ENCODE measurements at places on chromosomes 12 and 14.

DNA sequence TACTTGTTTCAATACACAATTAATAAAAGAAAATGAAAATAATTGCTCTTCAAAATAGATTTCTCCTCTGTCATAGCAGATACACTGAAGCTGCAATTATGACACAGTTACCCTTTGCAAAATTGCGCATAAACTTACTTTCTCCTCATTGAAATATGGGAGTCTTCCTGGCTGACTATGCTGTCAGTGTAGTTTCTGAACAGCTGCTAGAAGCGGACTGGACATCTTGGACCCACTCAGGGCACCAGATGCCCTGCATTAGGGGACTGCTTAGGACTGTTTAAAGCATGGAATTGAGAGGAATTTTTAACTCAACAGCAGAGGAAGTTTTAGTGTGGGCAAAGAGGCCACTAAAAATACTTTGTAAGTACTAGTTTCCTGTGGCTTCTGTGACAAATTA, 454.9 kb downstream of the ATP23 start:
- DNase-seq: no peak

- DNase-seq: peak; percentile 87
Measured at GRCh38 chr14:53881161-53881871, 75.3 kb downstream of the BMP4 start.

DNA sequence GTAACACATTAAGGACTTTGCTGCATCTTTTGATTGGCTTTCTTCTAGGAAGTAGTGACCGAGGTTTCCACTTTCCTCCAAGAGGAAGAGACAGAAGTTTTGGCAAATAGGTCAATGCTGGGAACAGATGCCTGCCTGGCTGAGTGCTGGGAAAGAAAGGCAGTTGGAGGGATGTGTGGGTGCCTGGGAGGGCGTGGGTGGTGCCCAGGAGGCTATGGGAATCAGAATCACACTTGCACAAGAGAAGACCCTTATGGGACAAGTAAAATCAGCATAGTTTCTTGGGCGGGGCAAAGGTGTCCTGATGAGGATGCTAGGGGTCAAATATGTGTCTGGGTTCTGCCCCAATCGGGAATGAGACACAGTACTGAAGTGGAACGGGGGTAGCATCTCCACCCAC, 906 bp upstream of the ACADS start:
- no peak for DNase-seq

GRCh38 chr12:99388671-99389195, 258.8 kb upstream of the GARIN6 start:
- DNase-seq: no peak

GRCh38 chr12:51942056-51942455, 9.4 kb upstream of the ACVR1B start:
- DNase-seq: no peak

GRCh38 chr12:75917083-75917482, 114.5 kb downstream of the PHLDA1 start:
- DNase-seq: no peak

DNA sequence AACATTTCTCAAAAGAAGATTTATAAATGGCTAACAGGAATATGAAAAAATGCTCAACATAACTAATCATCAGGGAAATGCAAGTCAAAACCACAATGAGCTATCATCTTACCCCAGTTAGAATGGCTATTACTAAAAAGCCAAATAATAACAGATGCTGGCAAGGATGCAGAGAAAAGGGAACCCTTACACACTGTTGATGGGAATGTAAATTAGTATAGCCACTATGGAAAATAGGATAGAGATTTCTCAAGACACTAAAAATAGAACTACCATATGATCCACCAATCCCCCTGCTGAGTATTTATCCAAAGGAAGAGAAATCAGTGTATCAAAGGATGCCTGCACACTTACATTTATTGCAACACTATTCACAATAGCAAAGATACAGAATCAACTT, 58.3 kb downstream of the GUCY2C start:
- DNase-seq: no peak

DNA sequence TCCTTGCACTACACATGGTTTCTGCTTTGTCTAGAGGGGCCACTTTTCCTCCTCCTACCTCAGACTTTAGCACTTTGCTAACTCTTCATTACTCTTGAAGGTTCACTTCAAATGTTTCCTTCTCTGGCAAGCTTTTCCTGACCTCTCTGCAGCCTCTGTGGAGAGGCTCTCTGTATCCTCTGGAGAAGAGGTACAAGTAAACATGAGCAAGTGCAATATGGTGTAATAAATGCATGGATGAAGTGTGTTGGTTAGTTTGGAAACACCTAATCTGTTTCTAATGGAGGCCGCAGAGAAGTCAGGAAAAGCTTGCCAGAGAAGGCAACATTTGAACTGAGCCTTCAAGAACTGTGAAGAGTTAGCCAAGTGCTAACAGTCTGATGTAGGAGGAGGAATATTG, 329.3 kb downstream of the GRIN2B start:
- no peak for DNase-seq

DNA sequence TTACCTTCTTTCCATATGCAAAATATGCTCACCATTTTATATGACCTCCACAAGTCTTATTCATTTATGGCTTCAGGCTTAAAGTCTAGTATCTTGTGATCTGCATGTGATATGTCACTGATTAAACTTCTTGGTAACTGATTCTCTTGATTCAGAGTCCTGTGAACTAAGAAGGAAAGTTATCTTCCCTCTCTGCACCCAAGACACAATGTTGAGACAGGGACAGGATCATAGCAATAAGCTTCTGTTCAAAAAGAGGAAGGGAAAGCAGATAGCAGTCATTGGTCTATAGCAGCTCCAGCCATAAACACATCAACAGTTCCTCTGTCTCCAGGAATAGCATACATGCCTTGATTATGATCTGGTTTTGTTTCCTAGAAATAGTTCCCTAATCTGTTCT, 103.1 kb downstream of the UNC79 start:
- DNase-seq: peak; percentile 74

DNA sequence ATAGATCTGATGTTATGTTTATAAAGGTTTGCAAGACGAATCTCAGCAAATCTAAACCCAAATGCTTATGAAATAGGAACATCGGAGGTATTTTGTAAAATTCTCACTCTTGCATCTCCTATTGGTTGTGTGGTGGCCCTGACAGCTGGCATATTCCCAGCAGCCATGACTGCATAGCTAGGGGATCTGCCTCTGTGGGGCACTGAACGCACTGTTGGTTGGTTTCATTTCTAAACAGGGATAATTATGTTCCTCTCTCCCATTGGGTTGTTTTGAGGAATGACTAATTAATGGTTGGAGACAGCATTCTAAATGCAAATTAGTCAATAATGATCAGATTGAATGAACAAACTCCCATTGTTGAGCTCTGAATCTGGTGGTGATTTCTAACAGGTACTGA, 2.7 kb upstream of the BEST3 start:
- no peak for DNase-seq

DNA sequence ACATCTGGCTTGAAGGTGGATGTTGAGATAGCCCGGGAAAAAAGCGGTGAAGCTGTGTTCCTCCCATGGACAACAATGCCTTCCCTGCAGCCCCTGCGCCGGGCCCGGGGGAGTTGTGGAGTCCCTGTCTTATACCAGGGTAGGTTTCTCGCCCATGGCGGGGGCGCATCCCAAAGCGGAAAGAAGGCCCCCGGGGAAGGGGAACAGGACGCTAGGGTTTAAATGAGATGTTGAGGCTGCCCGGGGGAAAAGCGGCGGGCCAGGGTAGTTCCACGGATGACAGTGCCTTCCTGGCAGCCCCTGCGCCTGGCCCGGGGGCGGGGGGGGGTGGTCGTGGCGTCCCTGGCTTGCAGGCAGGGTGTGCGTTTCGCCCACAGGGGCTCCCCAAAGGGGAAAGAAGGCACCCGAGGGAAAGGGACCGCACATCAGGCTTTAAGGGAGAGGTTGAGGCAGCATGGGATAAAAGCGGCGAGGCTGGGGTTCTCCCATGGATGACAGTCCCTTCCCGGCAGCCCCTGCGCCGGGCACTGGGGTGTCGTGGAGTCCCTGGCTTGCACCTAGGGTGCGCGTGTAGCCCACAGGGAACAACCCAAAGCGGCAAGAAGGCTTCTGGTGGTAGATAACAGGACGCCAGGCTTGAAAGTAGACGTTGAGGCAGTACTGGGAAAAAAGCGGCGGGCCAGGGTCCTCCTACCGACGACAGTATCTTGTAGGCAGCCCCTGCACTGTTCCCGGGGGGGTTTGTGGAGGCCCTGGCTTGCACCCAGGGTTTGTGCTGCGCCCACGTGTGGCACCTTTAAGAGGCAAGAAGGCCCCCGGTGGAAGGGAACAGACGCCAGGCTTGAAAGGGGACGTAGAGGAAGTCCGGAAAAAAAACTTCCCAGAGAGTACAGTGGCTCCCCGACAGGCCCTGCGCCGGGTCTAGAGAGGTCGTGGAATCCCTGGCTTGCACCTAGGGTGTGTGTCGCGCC, 160.8 kb upstream of the ALG10B start:
- no peak for DNase-seq

- DNase-seq: peak; percentile 14
Measured at GRCh38 chr12:52884526-52885293, 20.2 kb downstream of the KRT8 start.

- no peak for DNase-seq
Measured at GRCh38 chr14:64926398-64926995, 12.2 kb downstream of the CHURC1 start.

DNA sequence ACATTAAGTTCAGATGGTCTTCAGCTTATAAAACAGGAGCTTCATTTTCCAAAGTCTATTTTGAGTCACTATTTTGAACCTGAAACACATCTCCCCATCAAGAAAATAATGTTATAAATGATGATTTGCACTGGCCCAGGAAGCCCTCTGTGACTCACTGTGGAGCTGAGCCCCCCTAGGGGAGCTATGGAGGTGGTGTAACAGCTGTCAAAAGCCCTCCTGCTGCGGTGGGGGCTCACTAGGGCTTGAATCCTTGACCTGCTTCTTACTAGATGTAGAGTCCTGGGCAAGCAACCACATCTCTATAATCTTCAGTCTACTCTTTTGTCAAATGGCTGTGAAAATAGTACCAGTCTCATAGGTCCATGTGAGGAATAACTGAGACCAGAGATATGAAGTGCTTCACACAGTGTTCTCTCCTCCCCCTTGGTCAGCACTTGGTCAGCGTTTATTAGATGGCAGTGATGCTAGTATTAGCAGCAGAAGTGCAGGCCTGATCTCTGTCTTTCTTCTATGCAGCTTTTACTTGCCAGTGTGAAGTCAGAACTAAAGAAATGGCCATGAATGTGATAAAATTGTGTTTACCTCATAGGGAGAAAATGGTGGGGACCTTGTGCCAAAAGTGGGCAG, 83.4 kb downstream of the RTN1 start:
- DNase-seq: no peak

DNA sequence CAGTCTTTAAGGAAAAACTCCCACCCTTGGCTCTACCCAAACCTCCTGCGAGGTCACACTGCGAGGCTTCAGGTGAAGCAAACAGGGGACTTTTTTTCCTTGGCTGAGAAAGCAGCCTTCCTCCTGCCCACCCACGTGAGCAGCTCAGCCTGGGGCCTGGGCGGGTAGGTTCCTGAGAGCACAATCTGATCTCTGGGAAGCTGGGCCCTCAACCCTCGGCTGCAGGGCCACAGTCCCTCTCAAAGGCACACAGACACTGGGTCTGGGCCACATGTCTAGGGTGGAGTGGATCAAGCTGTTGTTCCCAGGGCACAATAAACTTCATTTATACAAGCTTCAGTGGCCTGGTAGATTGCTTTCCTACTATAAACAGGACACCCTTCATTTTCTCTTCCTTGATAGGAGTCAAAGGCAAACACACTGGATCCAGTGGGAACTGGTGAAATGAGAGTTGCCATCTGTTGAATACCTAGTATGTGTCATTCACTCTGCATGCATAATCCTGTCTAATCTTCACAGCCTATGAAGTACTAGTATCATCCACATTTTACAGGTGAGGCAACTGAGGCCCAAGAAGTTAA, 41.3 kb upstream of the PNMA1 start:
- peak; percentile 38 for DNase-seq

GRCh38 chr14:76995279-76996035, 33.1 kb downstream of the IRF2BPL start:
- DNase-seq: peak; percentile 47

DNA sequence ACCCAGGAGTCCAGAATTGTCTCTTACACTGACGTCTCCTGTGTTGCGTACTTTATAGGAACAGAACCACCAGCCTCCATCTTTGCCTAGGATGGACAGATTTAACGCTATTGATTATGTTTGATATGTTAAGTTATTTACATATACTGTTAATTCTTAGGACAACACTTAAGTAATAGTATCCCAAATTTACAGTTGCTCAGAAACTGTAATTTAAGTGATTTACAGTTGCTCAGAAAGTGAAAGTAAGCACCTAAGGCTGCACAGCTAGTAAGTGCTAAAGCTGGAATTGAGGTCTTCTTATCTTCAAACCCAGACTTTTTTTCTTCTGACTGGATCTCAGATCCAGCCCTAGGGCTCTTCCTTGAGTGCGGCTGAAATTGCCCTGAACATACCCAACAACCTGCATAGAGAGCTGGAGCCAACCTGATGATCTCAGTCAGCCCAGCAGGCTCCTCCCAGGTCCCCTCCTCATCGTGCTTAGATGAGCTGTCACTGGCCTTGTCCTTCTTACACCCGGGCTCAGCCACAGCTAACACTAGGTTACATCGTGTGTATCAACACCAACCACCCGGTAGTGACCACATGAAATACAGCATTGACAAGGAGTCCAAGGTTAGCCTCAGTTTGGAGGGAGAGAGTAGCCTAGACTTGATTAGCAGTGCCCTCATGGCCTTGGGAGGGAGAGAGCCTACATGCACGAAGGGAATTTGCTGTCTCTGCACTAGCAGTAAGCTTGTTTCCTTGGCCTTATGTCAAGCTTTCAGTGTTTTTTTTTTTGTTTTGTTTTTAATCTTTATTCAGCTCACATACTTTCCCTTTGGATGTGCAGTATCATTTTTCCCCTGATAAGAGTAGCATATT, 111.1 kb upstream of the ARHGAP5 start:
- peak; percentile 53 for DNase-seq

GRCh38 chr14:59591641-59592370, 15.2 kb upstream of the CCDC175 start:
- no peak for DNase-seq

- DNase-seq: no peak
Measured at GRCh38 chr14:82445810-82446570, 912.3 kb upstream of the SEL1L start.

DNA sequence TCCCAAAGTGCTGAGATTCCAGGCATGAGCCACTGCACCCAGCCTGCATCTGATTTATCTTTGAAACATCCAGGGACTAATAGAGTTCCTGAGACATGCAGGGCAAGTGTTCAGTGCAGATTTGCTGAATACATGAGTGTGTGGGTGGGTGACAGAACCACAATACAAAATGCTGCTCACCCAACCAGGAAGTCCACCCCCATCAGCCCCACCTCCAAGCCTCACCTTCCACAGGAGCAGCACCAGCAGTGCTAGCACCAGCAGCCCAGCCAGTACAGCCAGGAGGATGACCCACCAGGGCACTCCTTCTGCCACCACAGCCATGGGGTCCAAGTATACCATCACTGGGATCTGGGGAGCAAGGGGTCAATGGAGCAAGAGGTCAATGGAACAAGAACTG, 20.0 kb downstream of the ITGA7 start:
- peak; percentile 72 for DNase-seq

All from renal cortical epithelial cell (primary cell).